ENCODE measurements at places on chromosomes 6 and 20. TPM values are rescaled to one million over a fixed set of nuclear protein-coding genes. Genes with fewer than 3 reads are reported as not detected.

The HMGCLL1 gene
- 0.08 TPM for total RNA-seq

The VGLL2 gene
- total RNA-seq: not detected

The DPPA5 gene
- not detected for total RNA-seq

The ADTRP gene
- total RNA-seq: 0.56 TPM

The SALL4 gene
- 2.0 TPM for total RNA-seq

The IL17F gene
- not detected for total RNA-seq

The SLC44A4 gene
- total RNA-seq: 0.08 TPM

The AGER gene
- 1.2 TPM for total RNA-seq

Data from A549 treated with Hydrocortisone at 1 μM for 4 hours (cell line).